Fibroblast of skin of right biceps (primary cell): ENCODE measurements at places on chromosomes 3 and 15.

DNA sequence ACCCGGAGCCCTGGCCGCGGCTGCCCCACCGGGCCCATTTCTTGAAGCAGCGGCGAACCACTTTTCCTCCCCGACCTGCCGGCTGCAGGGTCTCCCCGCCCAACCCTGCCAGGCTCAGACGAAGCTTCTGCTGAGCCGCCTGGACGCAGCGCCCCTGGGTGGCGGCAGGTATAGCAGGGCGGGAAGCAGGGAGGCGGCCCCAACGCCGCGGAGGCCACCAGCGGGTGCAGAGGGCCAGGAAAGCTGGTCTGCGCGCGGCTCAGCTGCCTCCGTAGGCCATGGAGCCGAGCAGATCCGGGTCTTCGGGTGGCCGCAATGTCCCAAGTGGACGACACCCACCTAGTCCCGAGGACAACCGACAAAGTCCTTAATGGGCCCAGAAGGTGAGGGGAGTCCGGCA is 21.9 kb upstream of the SRPRB start:
- no peak for DNase-seq

DNA sequence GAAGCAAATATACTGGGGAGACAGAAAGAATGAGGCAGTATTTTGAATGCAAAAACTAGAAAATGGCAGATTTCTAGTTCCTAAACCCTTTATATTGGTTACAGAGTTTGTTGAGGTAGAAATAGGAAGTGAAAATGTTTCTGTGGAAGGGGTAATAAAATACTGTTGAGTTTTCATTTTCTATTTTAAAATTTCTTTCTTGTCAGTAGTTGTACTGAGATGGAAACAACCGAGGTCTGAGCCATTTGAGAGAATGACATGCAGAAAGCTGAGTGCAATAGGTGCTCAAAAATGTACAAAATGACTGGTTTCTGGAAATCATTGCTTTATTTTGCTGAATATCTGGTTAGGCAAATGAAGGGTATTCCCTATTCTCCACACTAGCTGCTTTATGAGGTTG is 361.4 kb downstream of the CHL1 start:
- DNase-seq, result no peak

GRCh38 chr15:67024314-67024997 is 40.9 kb upstream of the SMAD3 start:
- DNase-seq, result peak; percentile 98

GRCh38 chr3:159486580-159486979 is 502.1 kb upstream of the IL12A start:
- DNase-seq, result no peak

DNA sequence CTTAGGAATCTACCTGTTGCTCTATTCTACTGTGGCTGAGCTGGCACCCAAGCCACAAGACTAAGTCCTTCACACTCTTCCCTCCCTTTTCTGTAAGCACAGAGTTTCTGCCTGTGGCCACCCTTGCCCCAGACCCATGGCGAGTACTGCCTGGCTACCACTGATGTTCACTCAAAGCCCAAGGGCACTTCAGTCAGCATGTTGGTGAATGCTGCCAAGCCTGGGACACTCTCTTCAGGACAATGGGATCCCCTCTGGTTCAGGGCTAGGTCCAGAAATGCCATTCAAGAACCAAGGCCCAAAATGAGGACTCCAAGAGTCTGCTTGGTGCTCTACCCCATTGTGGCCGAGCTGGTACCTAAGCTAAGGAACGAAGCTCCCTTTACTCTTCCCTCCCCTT is 184.2 kb downstream of the FGF12 start:
- DNase-seq, result no peak

DNA sequence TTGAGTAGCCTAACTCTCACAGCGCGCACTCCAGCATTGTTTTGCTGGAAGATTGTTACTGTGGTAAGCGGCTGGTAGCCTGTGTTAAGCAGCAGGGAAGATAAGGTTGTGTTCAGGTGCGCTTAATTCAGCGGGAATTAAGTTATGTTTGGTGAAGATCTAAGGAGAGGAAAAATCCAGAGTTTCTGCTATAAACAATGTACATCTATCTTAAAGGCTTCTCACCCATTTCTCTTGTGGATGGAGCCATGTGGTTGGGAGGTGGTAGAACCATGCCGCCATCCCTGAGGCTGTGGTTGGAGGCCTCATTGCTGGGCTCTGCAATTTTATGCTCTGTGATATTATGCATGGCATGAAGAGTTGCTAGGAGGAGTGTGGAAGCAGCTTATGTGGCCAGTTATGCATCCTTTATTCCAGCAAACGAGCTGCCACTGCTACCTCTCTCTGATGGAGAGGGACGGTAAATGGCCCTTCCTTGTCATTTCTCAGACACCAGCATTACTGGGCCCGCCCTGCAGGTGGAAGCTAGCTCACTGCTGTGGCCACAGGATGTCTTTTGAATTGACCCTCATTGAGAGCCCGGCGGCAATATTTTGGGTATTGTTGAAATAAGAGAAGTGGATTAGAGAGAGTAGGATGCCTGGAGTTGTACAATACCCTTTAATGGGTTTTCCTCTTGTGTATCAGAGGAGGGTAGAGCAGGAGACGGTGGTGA is 1.3 kb downstream of the MINAR1 start:
- DNase-seq, result no peak

DNA sequence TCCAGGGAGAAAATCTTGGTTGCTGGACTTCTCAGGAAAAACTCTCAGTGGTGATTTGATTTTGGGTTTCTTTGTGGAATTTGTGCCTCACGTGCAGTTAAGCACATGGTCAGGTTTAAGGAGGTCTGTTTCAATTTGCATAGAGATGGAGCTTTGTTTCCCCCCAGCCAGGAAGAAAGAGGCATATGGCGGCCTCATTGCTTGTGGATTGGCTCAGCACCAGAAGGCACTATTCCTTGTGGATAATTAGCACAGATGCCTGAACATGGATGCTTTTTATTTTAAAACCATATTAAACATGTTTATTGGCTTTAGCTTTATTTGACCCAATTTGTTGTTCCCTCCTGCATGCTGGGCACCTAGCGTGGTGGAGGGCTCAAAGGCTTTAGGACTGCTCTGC is 125.1 kb upstream of the RGMA start:
- DNase-seq, result no peak

- peak; percentile 97 for DNase-seq
Measured at GRCh38 chr3:14452740-14453710, 50.6 kb downstream of the SLC6A6 start.

GRCh38 chr15:42826251-42826890 is 89.4 kb upstream of the CDAN1 start:
- DNase-seq, result no peak

DNA sequence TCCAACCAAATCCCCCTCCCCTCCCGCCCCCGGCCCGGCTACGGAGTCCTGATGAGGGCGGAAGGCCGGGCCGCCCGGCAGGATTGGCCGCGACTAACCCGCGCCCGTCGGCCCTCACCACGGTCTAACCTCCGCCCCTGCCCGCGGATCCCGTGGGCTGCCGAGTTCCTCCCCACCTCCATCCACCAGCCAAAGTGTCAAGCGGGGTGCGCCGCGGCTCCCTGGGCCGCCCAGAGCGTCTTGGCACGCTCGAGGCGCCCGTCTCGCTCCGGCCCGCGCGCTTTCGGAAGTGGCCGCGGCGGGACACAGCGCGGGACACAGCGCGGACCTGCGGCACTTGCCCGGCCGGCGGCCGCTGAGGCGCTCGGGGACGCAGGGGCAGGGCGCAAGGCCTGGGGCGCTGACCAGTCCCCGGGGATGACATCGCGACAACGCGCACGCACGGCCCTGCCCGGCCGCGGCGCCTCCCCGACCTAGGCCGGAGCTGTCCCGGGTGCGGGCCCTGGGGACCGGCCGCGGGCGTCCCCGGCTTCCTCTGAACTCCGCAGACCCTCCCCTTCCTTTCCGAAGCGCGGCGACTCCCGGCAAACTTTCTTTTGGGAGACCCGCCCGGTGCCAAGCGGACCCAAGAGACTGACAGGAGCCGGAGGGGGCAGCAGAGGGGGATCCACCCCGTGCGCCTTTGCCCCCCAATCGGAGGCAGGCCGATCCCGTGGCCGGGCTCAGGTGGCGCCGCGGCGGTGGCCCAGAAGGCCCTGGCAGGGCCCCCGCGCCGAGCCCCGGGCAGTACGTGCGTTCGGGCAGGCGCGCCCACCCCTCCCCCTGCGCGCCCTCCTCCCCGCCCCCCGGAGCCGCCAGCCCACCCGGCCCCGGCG is 112.8 kb upstream of the ICE2 start:
- peak; percentile 51 for DNase-seq

GRCh38 chr3:12177126-12177525 is 18.4 kb upstream of the TIMP4 start:
- DNase-seq, result no peak

- peak; percentile 90 for DNase-seq
Measured at GRCh38 chr15:72227192-72227586, 3.8 kb downstream of the PKM start.

GRCh38 chr3:192794216-192794615 is 66.9 kb upstream of the FGF12 start:
- no peak for DNase-seq

DNA sequence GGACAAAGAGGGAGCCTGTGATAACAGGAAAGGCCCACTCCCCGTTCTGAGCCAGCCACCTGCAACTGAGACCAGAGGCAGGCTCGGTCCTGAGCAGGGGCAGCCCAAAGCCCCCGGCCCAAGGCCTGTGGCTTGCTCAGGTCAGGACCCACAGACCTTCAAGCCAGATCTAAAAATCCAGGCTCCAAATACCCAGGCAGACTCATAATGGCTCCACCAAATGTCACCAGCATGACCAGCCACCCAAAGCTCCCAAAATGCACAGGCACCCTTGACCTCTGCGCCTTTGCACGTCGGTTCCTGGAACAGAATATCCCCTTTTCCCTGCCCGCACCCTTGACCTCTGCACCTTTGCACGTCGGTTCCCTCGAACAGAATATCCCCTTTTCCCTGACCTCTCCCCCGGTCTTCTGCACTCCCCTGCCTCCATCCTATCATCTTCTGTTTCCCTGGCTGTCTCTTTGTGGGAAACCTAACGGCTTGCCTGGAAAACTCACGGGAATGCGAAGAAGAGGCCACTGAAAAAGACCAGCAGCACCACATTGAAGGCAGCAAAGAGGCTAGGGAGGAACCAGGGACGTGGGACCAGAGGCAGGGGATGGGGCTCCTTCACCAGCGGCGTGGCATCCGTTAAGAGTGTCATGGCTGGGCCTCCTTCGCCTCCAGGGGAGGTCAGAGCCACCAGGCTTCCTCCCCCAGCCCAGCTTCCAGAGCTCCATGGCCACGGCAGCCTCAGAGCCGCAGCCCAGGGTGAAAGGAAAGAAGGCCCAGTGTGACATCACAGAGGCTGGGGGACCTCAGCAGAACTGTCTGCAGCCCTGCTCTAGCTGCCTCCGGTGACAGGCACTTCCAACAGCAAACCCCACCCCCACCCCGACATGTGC is at the start of gene ZDHHC19:
ZDHHC19 (minus strand) TSS at position 728 of the 884 bp plus-strand sequence; CDS start at position 643, 85 bp downstream.
- no peak for DNase-seq

GRCh38 chr15:36358094-36358493 is 221.3 kb upstream of the CDIN1 start:
- peak; percentile 94 for DNase-seq

DNA sequence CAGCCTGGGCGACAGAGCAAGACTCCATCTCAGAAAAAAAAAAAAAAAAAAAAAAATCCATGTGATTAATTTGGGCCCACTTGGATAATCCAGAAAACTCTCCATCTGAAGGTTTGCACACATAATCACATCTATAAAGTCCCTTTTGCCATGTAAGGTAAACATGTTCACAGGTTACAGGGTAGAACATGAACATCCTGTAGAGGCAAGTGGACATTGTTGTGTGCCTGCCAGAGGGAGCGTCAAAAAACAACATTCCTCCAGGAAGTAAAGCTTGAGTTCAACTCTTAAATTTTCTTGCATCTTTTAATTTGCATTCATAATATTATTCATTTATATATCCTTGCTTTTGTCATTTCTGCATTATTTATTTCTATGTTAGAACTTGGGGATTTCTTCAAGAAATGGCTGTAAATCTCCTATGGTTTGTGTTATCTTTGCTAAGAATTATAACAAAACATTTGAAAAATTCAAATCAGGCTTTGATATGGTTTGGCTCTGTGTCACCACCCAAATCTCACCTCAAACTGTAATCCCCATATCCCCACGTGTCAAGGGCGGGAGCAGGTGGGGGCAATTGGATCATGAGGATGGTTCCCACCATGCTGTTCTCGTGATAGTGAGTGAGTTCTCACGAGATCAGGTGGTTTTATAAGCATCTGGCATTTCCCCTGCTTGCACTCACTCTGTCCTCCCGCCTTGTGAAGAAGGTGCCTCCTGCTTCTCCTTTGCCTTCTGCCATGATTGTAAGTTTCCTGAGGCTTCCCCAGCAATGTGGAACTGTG is 11.3 kb upstream of the TTBK2 start:
- no peak for DNase-seq

- DNase-seq, result no peak
Measured at GRCh38 chr3:160545504-160545871, 19.9 kb downstream of the KPNA4 start.

- no peak for DNase-seq
Measured at GRCh38 chr3:120410116-120410515, 40.7 kb downstream of the FSTL1 start.

DNA sequence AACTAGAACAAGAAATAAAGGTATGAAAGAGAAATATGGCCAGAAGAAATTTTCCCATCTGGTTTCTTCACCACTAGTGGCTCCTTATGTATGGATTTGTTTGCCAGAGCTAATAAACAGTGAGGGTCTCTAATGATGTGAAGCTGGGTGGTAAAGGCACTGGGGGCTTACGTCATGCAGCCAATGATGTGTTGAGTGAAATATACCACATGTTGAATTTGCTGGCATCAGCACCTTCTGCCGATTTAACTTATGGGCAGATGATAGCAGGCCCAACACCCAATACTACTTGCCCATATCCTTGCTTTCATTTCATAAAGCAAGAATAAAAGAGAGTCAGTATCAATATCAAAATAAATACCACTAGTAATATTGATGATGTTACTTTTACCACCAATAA is 133.0 kb downstream of the THRB start:
- no peak for DNase-seq

DNA sequence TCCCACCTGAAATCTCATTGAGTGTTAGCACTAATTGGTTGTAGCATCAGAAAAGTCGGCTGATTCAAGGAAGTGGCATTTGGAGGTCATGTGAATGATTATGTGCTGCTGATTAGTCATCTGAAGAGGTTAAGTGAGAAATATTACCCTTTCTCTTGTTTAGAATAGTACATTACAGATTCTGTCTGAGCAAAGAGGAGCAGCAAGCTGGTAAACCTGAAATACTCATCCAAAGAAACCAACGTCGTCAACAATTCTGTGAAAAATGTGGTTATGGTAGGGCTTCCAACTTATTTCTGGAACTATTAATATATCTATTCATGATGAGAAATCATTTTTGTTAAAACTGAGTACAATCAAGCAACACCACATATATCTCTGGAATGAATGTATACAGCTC is 1024.9 kb downstream of the TUSC7 start:
- peak; percentile 91 for DNase-seq

GRCh38 chr3:99659951-99660350 is 21.6 kb downstream of the COL8A1 start:
- peak; percentile 75 for DNase-seq
